ENCODE measurements at places on chromosomes 2 and 18.

- no peak for DNase-seq
Measured at GRCh38 chr2:121798617-121799016, 43.2 kb downstream of the TSN start.

DNA sequence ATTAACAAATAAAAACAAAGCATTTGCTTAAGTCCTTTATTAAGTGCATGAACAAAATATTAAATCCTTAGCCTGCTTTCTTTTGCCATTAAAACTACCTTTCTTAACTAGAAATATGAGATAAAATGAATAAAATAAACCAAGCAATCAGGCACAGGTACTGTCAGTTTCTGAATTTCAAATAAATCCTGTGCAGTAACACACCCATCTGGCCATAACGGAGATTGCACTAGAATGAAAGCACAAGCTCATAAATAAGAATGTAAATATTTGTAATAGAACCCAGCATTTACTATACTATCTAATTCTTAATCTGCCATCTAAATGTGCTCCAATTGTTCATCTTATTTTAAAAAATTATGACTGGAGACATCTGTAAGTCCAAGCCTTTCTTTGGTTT is 31.9 kb downstream of the PRKRA start:
- DNase-seq, result peak; percentile 22

DNA sequence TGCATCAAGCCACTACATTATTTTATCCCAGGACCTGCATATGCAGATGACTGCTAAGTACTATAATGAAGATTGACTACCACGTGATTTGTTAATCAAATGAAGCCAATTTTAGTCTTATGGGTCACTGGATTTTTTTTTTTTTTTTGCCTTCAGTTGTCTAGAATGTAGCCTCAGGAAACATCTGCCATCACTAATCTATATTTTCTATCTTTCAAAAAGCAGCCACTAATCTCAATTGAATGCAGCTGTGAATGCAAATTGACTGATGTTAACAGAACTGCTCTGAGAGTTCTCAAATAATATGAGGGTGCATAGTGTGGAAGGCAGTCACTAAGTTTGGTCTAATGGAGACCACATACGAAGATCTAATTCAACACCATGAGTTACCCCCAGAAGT is 106.3 kb downstream of the ABCA12 start:
- no peak for DNase-seq

DNA sequence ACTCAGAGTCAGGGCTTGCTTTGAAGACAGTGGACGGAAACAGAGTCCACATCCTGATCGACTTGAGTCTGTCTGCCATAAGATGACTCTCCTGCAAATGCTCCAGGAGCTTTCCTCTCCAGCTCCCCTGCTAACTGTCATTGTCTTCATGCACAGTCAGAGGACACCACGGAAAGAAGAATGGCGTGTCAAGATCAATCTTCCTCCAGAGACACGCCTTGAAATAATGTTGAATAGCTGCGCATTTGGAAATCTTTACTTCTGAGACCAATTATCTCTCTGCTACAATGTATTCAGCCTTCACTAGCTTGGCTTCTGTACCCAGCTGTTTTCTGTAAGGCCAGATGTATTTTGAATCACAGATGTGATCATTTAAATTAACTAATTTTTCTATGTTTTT is 457.2 kb downstream of the CDH2 start:
- DNase-seq, result no peak

- no peak for DNase-seq
Measured at GRCh38 chr2:190267302-190267701, 52.3 kb downstream of the HIBCH start.

- no peak for DNase-seq
Measured at GRCh38 chr18:48064978-48065600, 134.6 kb upstream of the SMAD2 start.

DNA sequence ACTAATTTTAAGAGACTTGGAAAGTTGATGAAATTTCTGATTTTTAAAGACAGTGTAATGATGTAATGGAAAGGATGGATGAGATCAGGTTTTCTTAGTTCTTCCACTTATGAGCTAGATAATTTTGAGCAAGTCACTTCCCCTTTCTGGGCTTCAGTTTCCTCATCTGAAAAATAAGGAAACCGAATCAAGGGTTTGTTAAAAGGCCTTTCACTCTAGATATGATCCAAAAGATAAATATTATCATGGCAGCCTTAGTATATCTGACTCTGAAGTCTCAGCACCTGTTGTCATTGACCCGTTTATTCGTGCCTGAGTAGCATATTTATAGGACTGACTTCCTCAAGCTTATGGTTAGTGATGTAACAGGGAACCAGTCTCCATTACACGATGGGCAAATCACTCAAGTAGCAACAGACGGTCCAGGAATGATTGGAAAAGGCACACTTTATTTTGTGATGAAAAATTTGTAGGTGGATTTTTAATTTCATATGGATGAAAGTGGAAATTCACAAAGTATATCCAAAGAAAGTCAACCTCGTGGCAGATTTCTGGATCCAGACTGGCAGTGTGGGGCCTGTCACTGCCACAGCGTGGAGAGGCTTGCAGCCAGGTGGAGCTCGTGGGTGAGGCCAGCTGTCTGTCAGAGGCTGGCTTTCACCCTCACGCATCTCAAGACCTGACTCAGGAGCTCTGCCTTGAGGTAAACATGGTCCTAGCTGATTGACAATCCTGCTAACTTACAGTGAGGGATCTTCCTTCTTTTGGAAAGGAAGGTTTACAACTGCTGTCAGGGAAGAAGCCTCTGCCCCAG is 137.9 kb upstream of the CXCR4 start:
- DNase-seq, result peak; percentile 84

GRCh38 chr2:148096012-148096411 is 75.1 kb downstream of the MBD5 start:
- no peak for DNase-seq

GRCh38 chr2:118150294-118150693 is 62.0 kb downstream of the INSIG2 start:
- DNase-seq, result no peak

DNA sequence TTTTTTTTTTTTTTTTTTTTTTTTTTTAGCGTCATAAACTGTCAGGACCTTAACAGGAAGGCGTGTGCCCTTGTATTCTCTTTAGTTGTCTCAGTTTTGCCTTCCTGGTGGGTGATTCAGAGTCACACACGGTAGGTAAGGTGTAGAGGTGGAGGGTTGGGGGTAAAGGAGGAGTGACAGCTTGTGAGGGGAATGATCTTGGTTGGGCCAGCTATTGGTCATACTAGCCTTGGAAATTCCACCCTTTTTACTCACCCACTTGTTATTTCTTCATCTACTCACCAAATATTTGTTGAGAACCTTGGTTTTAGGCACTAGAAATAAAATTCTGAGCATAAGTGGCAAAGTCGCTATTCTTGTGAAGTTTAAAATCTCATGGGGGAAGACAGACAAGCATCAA is 22.2 kb downstream of the SMIM21 start:
- DNase-seq, result no peak

DNA sequence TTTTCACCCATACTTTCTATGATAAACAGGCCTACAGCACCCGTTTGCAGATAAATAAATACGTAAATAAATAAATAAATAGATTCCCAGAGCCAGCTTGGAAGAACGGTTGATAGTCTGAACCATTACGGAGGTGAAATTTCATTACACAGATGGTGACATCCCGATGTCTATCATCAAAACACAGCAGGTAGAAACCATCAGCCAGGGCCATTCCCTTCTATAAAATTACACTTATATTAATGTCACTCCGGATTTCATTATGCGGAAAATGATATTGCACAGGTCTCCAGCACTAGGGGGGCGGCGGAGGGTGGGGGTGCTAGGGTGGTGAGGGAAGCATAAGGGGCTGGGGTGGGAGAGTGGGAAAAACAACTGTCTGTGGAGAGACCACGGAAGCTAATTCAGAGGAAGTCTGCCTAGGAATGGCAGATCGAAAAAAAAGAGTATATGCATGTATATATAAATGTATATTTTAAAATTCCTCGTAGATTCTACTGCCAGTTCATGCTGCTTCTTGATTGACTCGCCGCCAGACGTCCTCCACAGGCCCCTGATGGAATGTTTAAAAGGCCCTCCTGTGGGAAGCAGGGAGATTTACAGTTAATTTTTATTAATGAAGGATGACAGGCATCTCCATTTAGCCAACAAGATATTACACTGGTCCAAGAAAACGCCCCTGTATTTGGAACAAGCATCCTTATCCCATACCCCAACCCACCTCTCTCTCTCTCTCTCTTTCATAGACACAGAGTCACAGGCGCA is 1906.0 kb upstream of the PIK3C3 start:
- no peak for DNase-seq

- DNase-seq, result no peak
Measured at GRCh38 chr2:26128176-26128575, 44.7 kb upstream of the GAREM2 start.

DNA sequence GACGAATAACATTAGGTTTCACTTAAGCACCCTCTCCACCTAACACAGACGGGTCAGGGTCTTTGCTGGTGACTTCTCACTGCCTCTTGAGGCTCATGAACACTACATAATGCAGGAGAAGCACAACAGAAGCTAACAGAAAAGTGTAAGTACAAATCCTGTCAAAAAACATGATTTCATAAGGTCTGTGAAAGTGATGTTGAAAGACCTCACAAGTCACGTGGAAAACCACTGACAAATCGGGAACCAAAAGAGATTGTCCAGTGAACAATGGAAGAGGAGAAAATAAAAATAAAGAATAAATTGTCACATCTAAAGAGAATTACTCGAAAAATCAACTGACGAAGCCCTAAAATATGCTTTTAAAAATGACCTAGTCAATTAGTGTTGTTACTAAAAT is 14.0 kb downstream of the PSD4 start:
- DNase-seq, result peak; percentile 61

DNA sequence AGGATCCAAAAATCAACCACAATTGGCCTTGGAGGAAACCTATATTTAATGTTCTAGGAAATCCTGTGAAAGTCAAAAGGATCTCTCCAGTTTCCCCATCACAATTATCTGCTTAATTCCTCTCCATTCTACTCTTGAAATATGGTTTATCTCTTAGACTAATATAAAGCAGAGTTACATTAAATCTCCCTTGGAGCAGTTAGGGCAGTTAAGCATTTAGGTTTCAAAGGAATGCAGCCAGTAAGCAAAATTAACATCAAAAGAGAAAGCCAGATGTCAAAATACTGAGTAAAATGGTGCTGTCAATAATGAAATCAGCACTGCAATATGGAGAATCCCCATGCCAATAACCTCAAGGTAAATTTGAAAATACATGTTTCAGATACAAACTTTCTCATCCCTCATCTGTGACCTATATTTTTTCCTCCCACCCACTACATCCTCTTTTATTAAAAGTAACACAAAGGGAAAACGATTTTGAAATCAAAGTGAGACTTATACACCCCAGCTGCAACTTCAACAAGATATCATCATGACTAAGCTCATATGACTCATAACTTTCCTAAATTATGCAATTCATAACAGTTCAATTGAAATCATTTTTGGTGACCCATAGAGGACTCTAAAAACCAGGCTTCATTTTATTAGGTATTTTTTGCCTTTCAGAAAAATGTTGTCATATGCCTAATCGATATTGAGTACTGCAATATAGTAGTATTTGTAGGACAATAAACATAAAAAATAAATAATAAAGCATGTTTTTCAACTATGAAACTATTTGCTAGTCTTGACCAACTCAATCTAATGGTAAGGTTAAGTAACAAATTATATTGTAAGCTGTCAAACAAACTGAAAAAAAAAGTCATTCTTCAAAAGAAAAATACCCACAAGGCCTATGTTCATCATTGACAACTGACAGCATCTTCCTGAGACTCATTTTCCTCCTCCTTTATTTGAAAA is 3.1 kb downstream of the ADAM17 start:
- peak; percentile 88 for DNase-seq

DNA sequence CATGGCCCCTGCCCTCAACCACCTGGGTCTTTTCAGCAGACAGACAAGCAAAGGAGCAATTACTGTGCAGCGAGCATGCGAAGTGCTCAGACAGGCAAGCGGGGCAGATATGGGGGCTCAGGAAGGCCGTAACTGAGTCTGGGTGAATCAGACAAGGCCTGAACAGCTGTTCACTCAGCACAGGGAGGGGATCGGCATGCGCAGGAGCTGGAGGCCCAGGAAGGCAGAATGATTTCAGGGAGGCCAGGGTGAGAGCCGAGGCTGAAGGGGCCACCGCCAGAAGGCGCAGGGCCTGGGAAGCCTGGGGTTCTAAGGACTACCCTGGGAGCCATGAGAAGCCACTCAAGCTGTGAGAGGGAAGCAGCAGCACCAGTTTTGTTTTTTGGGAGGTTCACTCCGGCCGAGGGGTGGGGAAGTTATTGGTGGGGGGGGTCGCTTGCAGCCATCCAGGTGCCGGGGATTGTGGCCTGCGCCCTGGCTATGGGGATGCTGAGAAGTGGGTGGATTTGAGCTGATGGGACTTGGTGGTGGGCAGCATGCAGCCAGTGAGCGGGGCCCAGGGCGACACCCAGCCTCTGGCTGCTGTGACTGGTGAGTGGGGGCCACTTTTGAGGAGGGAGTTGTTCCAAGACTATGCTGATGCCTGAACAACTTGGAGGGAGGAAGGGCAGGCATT is 132.2 kb downstream of the TSN start:
- DNase-seq, result no peak

GRCh38 chr2:51795248-51795888 is 763.4 kb upstream of the NRXN1 start:
- peak; percentile 34 for DNase-seq

- no peak for DNase-seq
Measured at GRCh38 chr2:77428946-77429345, 93.2 kb downstream of the LRRTM4 start.

- peak; percentile 39 for DNase-seq
Measured at GRCh38 chr2:9657731-9658130, 26.9 kb upstream of the YWHAQ start.

DNA sequence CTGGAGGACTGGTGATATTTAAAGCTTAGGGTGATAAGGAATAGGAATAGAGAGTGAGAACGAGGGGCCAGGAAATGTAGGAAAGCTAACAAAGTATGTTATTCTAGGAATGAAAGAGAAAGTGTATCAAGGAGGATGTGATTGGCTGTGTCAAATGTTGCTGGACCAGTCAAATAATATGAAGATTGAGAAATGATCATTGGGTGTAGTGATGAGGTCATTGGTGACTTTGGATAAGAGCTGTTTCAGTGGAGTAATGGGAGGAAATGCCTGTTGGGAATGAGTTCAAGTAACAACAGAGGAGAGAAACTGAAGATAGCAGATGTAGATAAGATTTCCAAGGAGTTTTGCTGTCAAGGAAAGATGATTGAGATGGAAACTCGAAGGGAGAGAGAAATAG is 74.4 kb downstream of the UBE2E3 start:
- no peak for DNase-seq

DNA sequence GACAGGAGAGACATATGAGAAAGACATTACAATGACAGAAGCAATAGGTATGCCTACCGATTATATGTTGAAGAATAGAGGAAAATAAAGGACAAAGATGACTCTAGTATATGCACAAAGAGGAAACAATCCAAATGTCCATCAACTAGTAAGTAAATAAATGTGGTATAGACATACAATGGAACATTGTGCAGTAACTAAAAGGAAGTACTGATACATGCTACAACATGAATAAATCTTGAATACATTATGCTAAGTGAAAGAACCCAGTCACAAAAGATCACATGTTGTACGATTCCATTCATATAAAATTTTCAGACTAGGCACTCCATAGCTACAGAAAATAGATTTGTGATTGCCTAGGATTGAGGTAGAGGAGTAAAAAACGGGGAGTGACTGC is 28.5 kb upstream of the PGAP1 start:
- DNase-seq, result no peak

GRCh38 chr18:47050468-47050867 is 15.0 kb upstream of the ELOA2 start:
- peak; percentile 45 for DNase-seq

GRCh38 chr18:67411116-67411515 is 105.4 kb downstream of the DSEL start:
- DNase-seq, result no peak
